ENCODE measurements at places on chromosomes 1 and 21.

GRCh38 chr1:229005556-229005955, 265.4 kb upstream of the RAB4A start:
- no peak for DNase-seq

DNA sequence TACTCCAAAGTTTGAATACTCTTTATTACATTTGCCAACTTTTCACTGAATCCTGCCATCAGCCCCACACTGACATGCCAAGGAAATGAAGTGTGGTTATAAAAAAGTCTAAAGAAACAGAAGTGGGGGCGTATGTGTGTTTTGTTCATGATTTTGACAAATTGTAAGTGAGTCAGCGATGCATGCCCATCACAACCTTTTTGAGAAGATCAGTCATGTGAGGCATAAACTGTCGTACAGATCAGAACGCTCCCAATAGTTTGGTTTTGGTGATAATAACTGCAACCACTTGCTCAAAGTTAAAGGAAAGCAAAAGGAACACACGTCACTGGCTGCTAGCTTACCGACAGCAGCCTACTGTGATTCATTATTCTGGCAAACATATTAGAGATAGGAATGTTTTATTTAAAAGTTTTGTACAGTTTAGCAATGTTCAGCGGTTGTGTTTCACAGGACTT, 95.6 kb downstream of the RGS2 start:
- DNase-seq, result peak; percentile 3

DNA sequence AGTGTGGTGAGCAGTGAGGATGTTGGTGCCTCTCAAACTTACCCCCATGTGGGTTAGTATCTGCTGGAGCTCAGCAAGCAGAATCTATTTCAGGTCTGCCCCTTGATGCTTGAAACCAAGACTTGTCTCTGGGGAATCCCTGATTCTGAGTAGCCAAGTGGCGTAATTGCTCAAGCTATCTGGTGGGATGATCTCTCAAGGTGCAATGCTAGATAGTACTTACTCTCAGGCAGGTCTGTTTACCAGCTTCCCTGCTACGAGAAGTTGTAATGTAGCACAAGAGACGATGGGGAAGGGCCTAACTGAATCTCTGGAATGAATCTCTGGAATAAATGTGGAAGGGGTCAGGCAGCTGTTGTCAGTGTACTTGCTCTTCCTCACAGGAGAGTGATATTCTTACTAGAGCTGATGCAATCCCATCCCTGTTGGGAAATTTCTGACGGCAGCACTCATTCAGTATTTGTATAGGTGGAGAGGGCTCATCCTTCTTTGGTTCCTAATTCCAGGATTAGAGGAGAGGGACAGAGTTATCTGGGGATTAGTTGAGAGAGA, 65.4 kb downstream of the MACF1 start:
- DNase-seq, result peak; percentile 39

DNA sequence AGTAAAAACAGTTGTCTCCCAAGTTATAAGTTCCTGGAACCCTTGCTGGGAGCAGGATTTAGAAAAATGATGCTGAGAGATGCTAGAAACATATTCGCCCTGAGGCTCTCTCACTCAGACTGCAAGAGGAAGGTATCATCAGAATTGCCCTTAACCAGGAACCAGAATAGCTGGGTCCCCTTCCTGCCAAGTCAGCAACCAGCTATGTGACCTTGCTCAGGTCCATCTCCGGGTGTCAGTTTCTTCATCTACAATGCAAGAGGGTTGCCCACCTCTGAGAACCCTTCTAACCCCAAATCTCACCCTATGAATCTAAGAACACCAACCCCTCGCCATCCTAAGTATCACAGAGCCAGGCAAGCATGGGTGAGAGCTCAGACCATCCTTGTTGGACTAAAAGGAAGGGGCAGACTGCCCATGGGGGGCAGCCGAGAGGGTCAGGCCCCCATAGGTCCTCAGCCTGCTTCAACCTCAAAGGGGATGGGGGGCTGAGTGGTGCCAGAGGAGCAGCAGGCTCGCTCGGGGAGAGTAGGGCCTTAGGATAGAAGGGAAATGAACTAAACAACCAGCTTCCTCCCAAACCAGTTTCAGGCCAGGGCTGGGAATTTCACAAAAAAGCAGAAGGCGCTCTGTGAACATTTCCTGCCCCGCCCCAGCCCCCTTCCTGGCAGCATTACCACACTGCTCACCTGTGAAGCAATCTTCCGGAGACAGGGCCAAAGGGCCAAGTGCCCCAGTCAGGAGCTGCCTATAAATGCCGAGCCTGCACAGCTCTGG, 390 bp upstream of the S100A9 start:
- DNase-seq, result no peak

GRCh38 chr1:236119943-236120484, 22.3 kb upstream of the GPR137B start:
- no peak for DNase-seq

- no peak for DNase-seq
These were observed 342.1 kb upstream of the NR5A2 start for GRCh38 chr1:199685369-199685768.

- DNase-seq, result no peak
These were observed 68.2 kb upstream of the OLIG2 start for GRCh38 chr21:32957545-32957944.

DNA sequence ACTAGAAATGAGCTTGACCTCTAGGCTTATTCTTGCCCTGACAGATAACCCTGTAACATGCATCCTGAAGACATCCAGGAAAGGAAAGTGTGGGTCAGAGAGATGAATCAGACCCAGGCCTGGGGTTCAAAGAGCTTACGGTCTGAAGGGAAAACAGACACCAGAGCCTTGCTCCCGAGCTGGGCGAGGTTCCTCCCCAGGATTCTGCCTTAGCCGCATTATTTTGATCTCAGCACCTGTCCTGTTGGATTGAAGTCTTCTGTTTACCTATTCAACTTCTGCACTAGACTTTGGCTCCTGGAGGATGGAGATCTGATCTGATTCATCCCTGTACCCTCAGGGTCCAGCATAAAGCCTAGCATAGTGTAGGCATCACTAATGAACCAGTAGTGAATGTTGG, 1.9 kb downstream of the CYP4B1 start:
- DNase-seq, result no peak

GRCh38 chr1:206833106-206833680, 32.2 kb upstream of the IL20 start:
- DNase-seq, result no peak

DNA sequence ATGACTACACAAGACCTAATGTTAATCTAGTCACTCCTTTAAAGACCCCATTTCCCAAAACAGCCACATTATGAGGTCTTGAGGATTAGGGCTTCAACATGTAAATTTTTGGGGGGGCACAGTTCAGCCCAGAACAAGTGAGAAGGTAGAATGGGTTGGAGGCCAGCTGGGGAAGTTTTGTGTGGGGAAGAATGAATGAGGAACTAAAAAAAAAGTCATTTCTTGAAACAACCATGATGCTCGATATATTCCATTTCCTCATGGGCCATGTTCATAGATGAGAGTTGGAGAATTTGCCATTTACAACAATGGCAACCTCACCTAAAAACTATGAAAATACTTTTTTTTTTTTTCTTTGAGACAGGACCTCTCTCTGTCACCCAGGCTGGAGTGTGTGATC, 14.5 kb downstream of the NLRP3 start:
- DNase-seq, result no peak

GRCh38 chr1:180927348-180927747, 14.7 kb downstream of the KIAA1614 start:
- DNase-seq, result no peak
